NCI-H146 (cell line): ENCODE measurements at places on chromosomes 1 and 21.
A peak's percentile ranks its signal among the peaks of the same experiment; 100 is the strongest.

DNA sequence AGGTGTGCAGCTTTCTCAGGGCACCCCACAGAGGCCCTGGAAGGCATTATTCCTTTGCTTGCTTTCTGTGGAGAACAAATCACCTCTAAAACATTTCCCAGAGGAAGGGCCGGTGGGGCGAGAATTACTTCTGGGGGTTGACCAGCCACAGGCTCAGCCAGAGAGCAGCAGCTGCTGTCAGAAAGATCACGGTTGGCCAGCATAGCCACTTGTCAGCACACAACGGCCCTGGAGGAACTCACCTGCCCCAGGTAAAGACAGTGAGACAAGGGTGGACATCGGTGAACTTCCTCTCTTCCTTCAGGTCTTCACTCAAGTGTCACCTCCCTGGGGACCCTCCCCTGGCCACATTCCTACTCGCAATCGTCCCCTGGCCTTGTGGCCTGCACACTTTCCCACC, 69.5 kb upstream of the CLDN14 start:
- peak; percentile 43 for DNase-seq

GRCh38 chr1:238329671-238330070, 438.9 kb upstream of the ZP4 start:
- no peak for DNase-seq

DNA sequence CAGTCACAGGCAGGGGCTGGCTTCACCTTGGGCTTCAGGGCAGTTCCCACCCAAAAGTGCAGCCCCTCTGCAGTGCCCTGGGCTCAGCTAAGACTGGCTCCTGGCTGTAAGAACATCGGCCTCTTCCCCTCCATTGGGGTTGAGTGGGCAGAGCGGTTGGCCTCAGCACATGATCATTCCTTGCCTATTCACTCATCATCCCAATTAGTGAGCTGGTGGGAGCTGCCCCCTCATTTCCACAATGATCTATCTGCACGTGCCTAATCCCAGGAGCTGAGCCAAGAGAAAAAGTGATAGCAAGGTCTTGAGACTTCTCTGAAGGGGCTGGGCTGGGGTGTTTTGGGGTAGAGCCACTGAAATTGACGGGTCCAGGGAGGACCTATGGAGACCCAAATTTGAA, 133.6 kb downstream of the SYF2 start:
- DNase-seq = no peak

DNA sequence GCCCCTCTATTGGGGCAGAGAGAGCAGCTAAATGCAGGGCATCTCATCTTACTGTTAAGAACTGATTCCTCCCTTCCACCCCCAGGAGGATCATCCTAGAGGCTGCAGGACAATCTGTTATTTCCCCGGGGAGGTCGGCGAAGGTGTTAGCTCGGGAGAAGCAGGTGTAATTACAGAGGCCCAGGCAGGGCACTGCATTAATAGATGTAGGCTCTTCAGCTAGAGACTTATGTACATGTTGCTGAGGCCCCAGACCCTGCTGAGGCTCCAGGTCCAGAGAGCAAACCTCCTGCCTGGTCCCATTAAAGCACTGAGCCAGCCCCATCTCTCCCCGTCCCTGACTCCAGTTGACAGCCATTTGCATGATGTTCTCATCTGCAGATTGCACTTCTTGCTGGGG, 320.3 kb upstream of the VAMP3 start:
- DNase-seq = peak; percentile 83

DNA sequence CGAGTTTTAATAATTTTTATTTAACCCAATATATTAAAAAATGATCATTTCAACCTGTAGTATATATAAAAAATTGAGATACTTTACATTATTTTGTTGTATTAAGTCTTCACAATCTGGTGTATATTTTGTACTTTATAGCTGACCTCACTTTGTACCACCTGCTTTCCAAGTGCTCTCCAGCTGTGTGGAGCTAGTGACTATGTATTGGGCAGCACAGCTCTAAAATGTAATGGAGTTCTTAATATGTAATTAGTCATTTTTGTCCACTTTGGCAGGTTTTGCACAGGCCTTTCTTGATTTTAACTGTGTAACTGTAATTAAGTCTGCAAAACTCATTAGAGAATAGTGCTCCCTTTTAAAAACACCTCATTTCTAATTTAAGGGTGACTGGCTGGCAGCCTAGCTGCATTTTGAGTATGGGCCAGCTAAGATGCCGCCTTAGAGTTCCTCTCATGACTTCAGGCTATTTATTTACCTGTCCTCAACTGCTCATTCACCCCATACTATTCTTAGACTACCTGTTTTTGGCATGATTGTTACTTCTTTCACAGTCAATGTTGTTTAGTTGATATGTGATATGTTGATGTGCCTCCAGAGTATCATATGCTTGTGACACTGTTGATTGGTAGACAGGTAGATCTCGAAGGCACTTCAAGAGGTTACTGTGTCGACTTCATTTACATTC, 43.2 kb downstream of the ZYG11B start:
- no peak for DNase-seq

DNA sequence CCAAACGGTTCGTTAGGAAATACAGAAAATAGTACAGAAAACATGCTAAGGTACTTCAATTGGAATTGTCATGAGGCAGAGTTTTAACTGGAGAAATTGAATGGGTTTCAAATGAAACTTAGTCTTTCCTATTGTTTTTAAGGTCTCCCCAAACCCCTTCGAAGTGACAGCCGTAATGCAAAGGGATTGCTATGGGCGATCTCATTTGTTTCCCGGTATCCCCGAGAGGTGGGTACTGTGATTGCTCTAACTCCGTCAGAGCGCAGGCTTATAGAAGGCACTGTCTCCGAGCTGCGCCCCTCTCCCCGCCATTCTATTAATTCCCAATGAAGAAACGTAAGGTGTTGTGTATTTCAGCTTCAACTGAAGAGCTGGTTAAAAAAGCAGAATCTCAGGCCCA, 22.0 kb upstream of the RNF187 start:
- no peak for DNase-seq

GRCh38 chr1:245126530-245126929, 28.3 kb upstream of the KIF26B start:
- DNase-seq = no peak

GRCh38 chr1:44411861-44412260, 6.8 kb downstream of the RNF220 start:
- DNase-seq = no peak

- no peak for DNase-seq
These were observed 117.2 kb downstream of the FASLG start for GRCh38 chr1:172776071-172776470.

- no peak for DNase-seq
These were observed 135.7 kb downstream of the CNIH3 start for GRCh38 chr1:224751624-224752311.

GRCh38 chr1:184255560-184255959, 131.3 kb upstream of the C1orf21 start:
- no peak for DNase-seq

GRCh38 chr1:92817986-92818764, 13.7 kb upstream of the RPL5 start:
- peak; percentile 8 for DNase-seq

- DNase-seq = no peak
These were observed 33.5 kb downstream of the ADGRL2 start for GRCh38 chr1:81834268-81834667.

- peak; percentile 91 for DNase-seq
These were observed 31.9 kb downstream of the ZNF648 start for GRCh38 chr1:182029379-182030331.

DNA sequence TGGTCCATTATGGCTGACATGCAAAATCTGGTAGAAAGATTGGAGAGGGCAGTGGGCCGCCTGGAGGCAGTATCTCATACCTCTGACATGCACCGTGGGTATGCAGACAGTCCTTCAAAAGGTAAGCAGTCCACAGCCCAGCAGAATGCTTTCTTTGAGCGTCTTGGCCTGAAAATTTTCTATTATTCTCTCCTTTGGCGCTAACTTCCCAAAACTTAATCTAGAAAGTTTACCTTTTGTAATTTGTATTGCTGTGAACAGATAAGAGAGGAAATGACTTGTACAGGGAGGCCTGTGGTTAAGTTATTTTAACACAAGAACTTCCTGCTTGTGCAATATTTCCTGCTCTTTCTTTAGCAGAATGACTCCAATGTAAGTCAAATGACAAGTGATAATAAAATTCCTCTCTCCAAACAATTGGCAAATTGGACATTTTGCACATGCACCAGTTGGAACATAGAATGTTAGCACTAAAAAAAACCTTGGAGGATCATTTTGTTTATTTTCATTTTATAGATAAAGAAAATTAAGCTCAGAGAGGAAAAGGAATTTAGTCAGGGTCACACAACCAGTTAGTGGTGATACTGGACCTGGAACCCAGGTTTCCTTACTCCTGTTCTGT, 18.9 kb downstream of the CAP1 start:
- peak; percentile 44 for DNase-seq

- no peak for DNase-seq
These were observed 341.0 kb downstream of the LMO4 start for GRCh38 chr1:87669674-87670073.

- no peak for DNase-seq
These were observed 98.2 kb downstream of the EPHB2 start for GRCh38 chr1:22808676-22809483.

- DNase-seq = peak; percentile 83
These were observed at the start of gene LAMC2 for GRCh38 chr1:183185941-183186490. LAMC2 (plus strand) TSS chr1:183186264; CDS start chr1:183186353, 89 bp downstream.

GRCh38 chr1:245605480-245606156, 450.8 kb downstream of the KIF26B start:
- DNase-seq = no peak

GRCh38 chr1:203536980-203537455, 43.1 kb downstream of the OPTC start:
- DNase-seq = peak; percentile 91

- DNase-seq = no peak
These were observed 4.1 kb downstream of the NTRK1 start for GRCh38 chr1:156864796-156865195.

- no peak for DNase-seq
These were observed 71.2 kb upstream of the GJB5 start for GRCh38 chr1:34683616-34684015.

GRCh38 chr1:233356705-233356987, 29.1 kb downstream of the MAP3K21 start:
- DNase-seq = no peak

DNA sequence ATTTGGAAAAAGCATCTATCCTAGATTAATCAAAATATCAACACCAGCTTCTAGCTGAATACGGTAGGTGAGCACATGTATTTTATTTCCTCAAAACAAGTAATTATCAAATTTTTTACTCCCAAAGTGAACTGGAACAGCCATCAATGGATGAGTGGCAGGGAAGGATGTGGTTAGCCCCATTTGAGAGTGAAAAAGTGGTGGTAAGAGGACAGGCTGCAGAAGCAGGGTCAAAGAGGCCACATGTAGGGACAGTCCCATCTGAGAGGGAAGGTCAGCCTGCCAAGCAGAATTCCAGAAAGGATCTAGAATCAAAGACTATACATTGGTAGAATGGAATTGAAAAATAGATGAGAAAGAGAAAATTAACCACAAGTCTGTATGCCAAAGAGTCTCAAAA, 163.8 kb downstream of the SMYD3 start:
- no peak for DNase-seq

DNA sequence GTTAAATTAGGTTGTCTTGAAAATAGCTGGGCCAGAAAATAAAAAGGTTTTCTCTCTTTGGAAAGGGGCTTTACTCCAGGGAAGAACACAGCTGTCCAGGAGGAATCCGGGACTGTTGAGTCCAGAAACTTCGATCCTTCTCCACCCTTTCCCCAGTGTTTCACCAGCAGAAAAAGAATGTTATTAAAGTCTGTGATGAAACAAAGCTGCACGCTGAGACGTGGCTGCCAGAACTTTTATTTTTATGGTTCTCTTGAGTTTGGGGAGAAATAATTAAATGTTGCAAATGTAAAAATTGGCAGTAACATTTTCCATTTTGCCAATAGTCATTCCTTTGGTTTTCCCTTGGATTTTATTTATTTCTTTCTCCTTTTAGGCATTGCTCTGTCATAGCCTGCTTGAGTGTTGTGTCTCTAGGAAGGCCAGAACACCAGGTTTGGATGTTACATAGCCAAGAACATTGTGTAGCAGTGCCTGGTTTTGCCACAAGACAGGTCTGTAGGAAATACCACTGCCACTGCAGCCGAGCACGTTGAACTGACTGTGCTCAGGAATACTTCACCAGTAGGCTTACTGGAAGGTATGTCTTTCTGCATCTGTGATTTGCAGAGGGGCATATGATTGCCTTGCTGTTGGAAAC, 87.4 kb downstream of the ROR1 start:
- DNase-seq = no peak

- no peak for DNase-seq
These were observed 139.8 kb downstream of the AJAP1 start for GRCh38 chr1:4794020-4794780.

- no peak for DNase-seq
These were observed 6.1 kb downstream of the GPR137B start for GRCh38 chr1:236148470-236148845.

GRCh38 chr1:18256282-18257235, 149.0 kb downstream of the IGSF21 start:
- DNase-seq = no peak

GRCh38 chr21:42007356-42007940, 2.7 kb downstream of the ZBTB21 start:
- DNase-seq = no peak

DNA sequence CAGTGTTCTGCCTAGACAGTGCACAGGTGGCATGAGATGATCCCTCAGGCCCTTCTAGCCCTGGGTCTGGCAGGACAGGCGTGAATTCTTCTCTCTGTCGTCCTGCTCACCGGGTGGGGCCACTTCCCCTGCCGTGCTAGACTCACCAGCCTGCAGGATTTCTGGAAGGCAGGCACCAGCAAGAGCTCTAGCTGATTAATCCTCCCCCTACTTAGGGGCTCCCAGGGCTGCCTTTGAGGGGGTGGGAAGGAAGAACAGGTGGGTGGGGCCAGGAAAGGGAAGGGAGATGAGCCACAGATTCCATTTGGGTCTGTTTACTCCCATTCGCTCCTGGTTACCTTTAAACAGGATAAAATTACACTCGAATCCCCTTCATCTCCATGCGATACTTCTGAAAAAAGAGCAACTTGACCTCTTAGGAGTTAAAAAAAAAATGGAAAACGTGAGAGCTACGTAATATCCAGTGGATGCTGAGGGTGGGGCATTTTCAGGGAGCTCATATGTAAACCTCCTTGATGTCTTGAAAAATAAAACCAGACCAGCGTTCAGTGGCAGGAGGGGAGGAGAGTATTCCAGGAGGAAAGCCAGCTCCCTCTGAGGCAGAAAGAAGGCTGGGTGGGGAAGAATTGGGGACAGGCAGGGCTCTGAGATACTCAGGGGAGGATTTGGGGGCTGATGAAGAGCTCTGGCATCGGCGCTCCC, 665.5 kb downstream of the PTPRU start:
- no peak for DNase-seq

- peak; percentile 65 for DNase-seq
These were observed 20.5 kb downstream of the SOX13 start for GRCh38 chr1:204093421-204093717.

DNA sequence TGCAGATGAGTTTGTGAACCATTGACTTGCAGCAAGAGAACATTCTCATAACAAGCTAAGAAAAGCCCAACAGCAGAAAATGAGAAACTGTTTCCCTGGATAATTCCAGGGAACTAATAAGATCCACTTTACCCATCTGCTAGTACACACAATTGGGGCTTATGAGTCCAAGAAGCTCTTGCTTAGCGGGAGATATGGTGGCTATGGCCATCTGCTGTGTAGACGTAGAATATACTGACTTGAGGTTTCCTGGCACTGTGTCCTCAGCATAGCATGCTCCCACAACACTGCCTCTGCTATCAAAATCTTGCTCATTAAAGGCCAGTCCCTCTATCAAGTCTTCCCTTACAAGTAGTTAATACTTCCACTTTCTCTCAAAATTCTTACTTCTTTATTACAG, 6.8 kb upstream of the RXRG start:
- DNase-seq = no peak
